Panc1 (cell line): ENCODE measurements at places on chromosomes 3 and 15. TPM values are rescaled to one million over a fixed set of nuclear protein-coding genes. Genes with fewer than 3 reads are reported as not detected.

The SKOR1 gene
- 0.21 TPM for total RNA-seq

The PCLAF gene
- 97.8 TPM for total RNA-seq

The SOX14 gene
- not detected for total RNA-seq

The UROC1 gene
- not detected for total RNA-seq

The SPINK8 gene
- total RNA-seq = not detected

The PAK6 gene
- 6.3 TPM for total RNA-seq

The TRIM42 gene
- not detected for total RNA-seq

The DNAH12 gene
- total RNA-seq = 0.21 TPM

The TNFAIP8L3 gene
- total RNA-seq = 1.0 TPM

The CTXN2 gene
- total RNA-seq = 0.05 TPM
